Glutamatergic neuron (in vitro differentiated cells): ENCODE measurements at places on chromosomes 1 and 21.

DNA sequence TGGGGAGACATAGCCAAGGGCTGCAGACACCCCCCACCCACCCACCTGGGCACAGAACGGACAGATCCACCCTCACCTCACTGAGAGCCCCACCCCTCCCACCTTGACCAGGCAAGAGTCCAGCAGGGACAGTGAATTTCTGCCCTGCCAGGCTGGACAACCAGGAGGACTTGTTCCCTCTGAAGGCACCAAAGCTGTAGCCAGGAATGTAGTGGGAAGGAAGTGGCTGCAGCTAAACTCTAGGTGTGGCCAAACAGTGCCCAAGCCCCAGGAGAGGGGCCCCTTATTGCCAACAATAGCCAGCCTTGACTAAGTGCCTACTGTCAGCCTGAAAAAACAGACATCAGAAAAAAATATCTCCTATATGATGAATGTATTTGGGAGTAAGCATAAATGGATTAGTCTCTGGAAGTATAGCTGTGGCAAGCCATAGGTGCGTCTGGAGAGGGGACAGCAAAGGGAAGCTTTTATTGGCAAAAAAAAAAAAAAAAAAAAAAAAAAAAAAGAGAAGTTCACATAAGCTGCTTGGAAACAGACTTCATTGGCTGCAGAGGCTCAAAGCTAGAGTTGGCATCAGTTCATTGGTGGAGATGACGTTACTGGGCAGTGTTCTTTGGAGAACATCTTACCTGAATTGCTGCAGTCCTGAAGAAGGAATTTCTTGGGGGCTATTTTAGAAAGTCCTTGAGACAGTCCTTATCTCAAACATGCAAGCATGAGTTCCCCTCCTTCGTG is 64.1 kb upstream of the TMEM51 start:
- no peaks in the 10 kb centered on the region for H3K36me3 ChIP-seq
- DNase-seq: no peak
- H3K4me3 ChIP-seq: no peak overlapping the region
- H3K4me1 ChIP-seq: peaks cover 14% of the 10 kb centered on the region

DNA sequence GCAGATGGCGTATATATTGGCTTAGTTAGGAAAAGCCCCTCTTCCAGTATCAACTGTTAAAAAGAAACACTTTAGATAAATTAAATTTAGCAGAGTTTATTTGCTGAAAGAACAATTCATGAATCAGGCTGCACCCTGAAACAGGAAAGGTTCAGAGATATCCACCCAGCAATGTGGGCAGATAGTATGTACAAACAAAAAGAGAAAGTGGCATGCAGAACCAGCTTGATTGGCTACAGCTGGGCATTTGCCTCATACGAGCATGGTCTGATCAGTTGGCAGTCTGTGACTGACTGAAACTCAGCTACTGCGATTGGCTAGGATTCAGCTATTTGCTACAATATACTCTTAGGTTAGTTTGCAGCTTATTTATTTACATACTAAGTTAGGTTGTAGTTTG is 98.2 kb downstream of the ZC3H11B start:
- H3K27ac ChIP-seq: no peak overlapping the region
- H3K27me3 ChIP-seq: no peaks in the 10 kb centered on the region
- H3K4me1 ChIP-seq: no peaks in the 10 kb centered on the region
- H3K36me3 ChIP-seq: no peaks in the 10 kb centered on the region
- H3K4me3 ChIP-seq: no peak overlapping the region

- peaks cover 9% of the 10 kb centered on the region for H3K36me3 ChIP-seq
- peaks cover 4% of the 10 kb centered on the region for H3K4me1 ChIP-seq
- peaks cover 5% of the 10 kb centered on the region for H3K27me3 ChIP-seq
- no peak for DNase-seq
- no peak overlapping the region for H3K4me3 ChIP-seq
Observed at GRCh38 chr1:211541720-211542477, 37.1 kb downstream of the SLC30A1 start.

- peaks cover 2% of the 10 kb centered on the region for H3K27me3 ChIP-seq
- H3K4me1 ChIP-seq: no peaks in the 10 kb centered on the region
- H3K27ac ChIP-seq: no peak overlapping the region
- no peak overlapping the region for H3K4me3 ChIP-seq
Observed at GRCh38 chr1:2636733-2637132, 3.9 kb upstream of the MMEL1 start.

- H3K4me3 ChIP-seq: no peak overlapping the region
- H3K4me1 ChIP-seq: peaks cover 3% of the 10 kb centered on the region
- DNase-seq: no peak
Observed at GRCh38 chr1:33237579-33237978, 18.7 kb upstream of the ZNF362 start.

- H3K4me1 ChIP-seq: no peaks in the 10 kb centered on the region
- no peak overlapping the region for H3K27ac ChIP-seq
- DNase-seq: no peak
- no peak overlapping the region for H3K4me3 ChIP-seq
- peaks cover 4% of the 10 kb centered on the region for H3K27me3 ChIP-seq
Observed at GRCh38 chr21:41630249-41630648, 122.3 kb upstream of the TMPRSS2 start.

DNA sequence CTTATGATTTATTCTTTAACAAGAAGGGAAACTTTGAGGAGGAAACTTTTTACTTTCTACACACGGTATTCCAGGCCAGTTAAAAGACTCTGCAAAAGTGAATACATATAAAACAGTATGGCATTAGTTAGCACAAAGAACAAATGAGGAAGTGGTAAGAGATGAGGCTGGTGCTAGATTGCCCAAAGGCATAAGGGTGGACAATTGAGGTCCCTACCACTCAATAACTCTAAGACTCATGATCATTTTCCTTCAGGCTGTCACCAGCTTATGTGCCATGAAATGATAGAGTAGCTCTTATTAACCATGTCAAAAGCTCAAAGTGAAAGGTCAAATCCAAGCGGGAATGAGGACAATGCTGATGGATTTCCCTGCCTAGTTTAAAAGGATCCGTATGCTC is 124.5 kb downstream of the TBX15 start:
- no peak overlapping the region for H3K27ac ChIP-seq
- no peak for DNase-seq
- peaks cover 2% of the 10 kb centered on the region for H3K27me3 ChIP-seq
- H3K4me3 ChIP-seq: no peak overlapping the region
- H3K36me3 ChIP-seq: peaks cover 5% of the 10 kb centered on the region
